Ovary (tissue), 10 donors: ENCODE measurements at places on chromosomes 4 and X. TPM values are rescaled to one million over a fixed set of nuclear protein-coding genes. Genes with fewer than 3 reads are reported as not detected.

- no peaks in the 10 kb centered on the region for H3K4me1 ChIP-seq
- H3K27me3 ChIP-seq: no peaks in the 10 kb centered on the region
- DNase-seq: no peak
- no peaks in the 10 kb centered on the region for H3K36me3 ChIP-seq
These were observed 1064.4 kb downstream of the PCDH7 start for GRCh38 chr4:31784558-31784957.

DNA sequence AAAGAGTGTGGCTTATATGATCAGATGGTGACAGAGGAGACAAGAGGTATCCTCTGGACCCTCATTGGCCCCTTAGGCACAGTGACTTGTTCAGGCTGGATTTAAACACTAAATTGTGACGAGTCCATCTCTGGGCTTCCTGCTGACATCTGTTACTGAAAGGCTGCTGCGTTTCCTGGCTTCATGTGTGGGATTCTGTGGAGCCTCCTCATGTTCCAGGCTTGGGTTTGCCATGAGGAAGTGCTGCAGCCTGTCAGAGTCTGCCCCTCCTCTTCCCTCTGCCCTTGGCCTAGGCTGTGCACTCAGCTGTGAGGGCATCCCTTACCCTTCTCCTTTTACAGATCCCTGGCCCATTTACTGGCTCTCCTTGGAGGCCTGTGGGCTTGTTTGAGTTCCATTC, 159.1 kb upstream of the TTC29 start:
- H3K4me1 ChIP-seq: peaks cover 2% of the 10 kb centered on the region
- H3K4me3 ChIP-seq: no peak overlapping the region
- no peaks in the 10 kb centered on the region for H3K36me3 ChIP-seq
- H3K27ac ChIP-seq: no peak overlapping the region
- H3K27me3 ChIP-seq: no peaks in the 10 kb centered on the region
- no peak for DNase-seq

- H3K4me3 ChIP-seq: no peak overlapping the region
- no peak for DNase-seq
- H3K27ac ChIP-seq: no peak overlapping the region
These were observed 9.1 kb downstream of the LONRF3 start for GRCh38 chrX:118983513-118983912.

DNA sequence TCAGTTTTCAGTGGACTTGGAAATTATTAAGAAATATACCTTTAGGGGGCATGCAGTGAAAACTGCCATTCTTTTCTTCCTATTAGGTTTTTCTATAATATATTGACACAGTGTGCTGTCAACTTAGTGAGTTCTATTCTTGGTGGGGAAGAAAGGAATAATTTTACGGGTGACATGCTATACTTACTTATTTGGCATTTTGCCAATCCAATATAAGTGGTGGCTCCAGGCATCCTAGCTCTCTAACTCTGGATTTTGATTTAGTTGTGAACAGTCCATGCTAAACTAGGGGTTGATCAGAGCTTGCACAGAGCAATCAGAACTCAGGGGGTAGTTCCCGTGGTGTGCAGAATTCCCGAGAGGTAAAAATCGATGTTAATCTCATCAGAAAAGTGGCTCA, 277.7 kb upstream of the FTHL17 start:
- no peak overlapping the region for H3K27ac ChIP-seq
- no peak for DNase-seq
- H3K36me3 ChIP-seq: no peaks in the 10 kb centered on the region
- no peak overlapping the region for H3K4me3 ChIP-seq
- no peaks in the 10 kb centered on the region for H3K4me1 ChIP-seq

TLR10 gene
- total RNA-seq: 1.4 TPM

DNA sequence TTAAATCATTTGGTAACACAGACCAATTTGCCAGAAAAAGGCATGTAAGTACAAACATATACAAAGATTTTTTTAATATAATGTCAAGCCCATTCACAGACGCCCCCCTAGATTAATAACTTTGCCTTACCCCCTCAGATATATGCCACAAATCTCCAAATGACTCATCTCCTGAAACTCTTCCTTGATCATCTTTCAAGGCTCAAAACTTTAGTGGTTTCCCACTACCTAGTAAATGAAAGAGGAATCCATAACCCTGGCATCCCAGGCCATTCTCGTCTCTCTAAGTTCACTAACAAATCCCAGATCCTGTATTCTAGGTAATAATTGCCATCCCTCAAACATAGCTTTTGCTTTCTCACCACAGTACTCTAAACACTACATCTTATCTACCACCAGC, 61.9 kb downstream of the PRSS12 start:
- no peaks in the 10 kb centered on the region for H3K36me3 ChIP-seq
- no peaks in the 10 kb centered on the region for H3K4me1 ChIP-seq
- H3K4me3 ChIP-seq: no peak overlapping the region
